ENCODE measurements at places on chromosomes 4 and X.

- no peak for DNase-seq
Measured at GRCh38 chrX:154059231-154059630, 38.3 kb downstream of the MECP2 start.

GRCh38 chr4:152579916-152580315 lies 44.0 kb upstream of the FBXW7 start:
- DNase-seq: no peak

DNA sequence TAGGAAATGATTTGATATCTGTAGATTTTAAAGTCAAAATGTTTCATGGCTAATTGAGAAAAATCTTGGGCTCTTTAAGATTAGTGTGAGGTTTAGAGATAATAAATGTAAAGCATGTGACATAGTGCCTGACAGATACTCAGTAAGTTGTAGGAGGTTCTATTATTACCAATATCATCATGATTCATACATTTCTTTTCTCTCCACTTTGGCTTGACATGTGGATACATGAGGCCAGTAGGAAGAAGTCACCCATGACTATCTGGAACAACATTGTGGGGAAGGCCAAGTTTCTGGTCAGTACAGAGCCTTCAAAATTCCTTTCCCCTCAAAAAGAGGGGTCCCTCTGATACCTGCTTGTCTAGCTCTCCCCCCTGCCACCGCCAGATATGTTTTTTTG lies 91.2 kb upstream of the SORBS2 start:
- DNase-seq: no peak

DNA sequence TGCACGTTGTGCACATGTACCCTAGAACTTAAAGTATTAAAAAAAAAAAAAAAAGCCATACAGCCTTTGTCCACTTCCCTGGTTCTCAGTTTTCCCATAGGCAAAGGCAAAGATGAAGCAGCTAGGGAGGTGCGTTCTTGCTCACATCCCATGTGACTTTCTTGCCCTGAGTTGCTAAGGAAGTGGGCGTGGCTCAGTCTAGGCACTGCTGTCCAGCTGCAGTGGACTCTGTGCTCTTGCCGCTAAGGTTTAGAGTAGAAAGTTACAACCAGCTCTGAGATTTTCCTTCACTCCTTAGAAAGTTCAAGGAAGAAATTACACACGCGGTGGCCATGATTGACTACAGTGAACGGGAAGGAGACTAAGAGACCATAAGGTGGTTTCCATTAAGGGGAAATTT lies 144.7 kb downstream of the NAA11 start:
- DNase-seq: no peak

DNA sequence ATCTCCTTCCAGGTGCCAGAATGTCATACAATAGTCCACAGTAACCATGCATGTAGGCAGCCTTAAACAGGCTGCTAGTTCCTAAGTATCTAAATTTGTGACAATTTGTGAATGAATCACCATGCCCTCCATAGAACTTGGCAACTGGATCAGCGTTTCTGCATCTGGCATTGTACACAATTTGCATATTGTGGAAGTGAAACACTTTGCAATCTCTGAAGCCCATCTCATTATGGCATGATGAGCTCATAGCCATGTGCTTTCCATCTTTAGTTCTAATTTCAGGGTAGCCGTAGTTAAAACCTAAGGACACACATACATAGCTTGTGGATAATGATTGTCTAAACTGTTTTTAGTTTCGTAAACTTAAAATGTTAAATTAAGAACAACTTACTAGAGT lies 573.6 kb downstream of the PPP4R3C start:
- no peak for DNase-seq

GRCh38 chrX:48789366-48790220 lies 3.2 kb downstream of the GATA1 start:
- DNase-seq: no peak

- DNase-seq: no peak
Measured at GRCh38 chr4:76737180-76737579, 160.8 kb downstream of the SOWAHB start.

DNA sequence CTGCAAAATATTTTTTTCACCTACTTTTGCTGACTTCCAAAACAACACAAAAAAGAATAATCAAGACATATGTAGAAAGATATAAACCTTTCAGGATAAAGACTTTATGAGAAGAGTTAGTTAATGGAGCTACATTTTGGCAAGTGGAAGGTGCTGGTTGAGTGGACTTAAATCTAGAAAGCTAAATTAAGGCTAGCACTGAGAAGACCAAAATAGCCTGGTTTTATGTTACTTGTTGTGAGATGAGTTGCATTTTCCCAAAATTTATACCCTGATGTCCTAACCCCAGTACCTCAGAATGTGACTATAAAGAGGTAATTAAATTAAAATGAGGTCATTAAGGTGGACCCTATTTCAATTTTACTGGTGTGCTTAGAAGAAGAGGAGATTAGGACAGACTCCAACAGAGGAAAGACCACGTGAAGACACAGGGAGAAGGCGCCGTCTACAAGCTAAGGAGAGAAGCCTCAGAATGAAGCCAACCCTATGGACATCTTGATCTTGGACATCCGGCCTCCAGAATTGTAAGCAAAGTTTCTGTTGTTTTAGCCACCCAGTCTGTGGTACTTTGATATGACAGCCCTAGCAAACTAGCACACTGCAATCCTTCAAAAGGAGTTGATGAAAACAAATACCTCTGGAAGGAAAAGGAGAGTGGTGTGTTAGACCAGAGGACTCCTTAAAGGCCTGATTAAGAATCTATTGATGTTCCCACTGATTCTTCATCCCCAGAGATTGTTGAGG lies 67.4 kb downstream of the FGFBP1 start:
- no peak for DNase-seq

DNA sequence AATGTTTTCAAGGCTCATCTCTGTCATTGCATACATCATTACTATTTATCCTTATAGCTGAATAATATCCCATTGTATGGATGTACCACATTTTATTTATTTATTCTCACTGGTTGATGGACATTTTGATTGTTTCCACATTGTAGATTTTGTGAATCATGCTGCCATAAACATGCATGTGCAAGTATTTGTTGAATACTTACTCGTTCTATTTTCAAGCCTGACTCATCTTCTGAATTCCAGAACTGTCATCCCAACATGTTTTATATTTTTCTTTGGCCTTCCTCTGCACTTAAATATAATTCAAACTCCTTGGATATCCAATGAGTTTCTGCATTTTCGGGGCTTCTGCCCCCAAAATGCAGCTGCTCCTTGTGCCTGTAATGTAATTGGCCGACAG lies 77.6 kb downstream of the MXRA5 start:
- DNase-seq: no peak

DNA sequence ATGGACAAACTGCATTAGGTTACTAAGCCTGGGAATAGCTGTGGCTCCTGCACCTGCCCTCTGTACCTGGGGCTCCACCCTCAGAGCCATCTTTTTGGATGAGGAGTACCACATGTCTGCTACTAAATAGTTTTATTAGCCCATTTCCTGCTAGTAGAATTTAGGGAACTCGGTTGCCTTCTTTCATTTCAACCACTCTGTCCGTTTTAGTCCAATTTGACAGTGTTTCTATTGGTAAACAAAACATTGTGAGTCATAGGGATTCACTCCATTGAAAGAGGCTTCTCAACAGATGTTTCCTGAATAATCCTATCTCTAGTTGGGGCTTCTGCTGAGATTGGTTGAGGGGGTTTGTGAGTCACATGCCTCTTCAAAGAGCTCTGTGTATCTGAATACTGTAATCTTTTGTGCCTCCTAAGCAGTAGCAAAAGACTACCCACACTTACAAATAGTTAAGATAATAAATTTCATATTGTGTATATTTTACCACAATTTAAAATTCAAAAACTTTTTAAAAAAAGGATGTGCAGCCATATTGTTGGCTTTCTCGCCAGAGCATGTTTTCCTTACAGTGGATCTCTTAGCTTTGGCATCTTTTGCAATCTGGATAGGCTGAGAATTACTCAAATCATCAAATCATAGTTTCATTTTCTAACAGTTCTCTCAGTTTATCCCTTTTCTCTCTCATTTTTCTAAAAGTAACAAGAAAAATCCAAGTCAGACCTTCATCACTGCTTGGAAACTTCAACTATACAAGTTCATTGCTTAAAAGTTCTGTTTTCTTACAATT lies 9.9 kb downstream of the FAM200B start:
- DNase-seq: peak; percentile 73

DNA sequence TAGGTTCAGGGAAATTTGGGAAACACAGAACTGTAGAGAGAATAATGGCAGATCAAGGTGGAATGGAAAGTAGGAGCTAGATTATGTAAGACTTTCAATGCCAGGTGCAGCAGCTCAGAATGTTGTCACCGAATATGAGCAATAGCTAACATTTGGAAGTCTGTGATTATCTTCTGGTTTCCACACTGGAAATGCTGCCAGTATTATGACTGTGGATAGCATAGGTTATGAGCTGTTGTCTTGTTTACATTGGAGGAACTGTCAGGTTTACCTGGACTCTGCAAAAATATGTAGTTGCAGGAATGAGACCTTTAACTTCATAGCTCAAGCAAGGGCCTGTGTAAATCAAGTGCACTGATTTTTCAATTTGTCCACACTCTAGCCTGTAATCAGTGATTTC lies 26.0 kb upstream of the TAF9B start:
- no peak for DNase-seq

- no peak for DNase-seq
Measured at GRCh38 chr4:24796620-24797019, 1.2 kb downstream of the SOD3 start.

DNA sequence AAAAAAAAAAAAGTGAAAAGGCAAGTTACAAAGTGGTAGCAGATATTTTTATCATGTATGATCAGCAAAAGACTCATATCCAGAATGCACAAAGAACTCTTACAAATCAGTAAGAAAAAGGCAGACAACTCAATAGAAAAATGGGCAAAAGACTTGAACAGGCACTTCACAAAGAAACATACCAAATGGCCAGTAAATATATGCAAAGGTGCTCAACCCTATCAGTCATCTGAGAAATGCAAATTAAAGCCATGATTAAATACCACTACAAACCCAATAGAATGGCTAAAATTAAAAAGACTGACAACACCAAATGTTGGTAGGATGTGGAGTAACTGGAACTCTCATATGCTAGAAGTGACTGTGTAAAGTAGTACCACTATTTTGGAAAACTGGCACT lies 45.4 kb downstream of the CHST7 start:
- DNase-seq: no peak

All from brain microvascular endothelial cell (primary cell).